ENCODE measurements at places on chromosomes 1 and 21.

DNA sequence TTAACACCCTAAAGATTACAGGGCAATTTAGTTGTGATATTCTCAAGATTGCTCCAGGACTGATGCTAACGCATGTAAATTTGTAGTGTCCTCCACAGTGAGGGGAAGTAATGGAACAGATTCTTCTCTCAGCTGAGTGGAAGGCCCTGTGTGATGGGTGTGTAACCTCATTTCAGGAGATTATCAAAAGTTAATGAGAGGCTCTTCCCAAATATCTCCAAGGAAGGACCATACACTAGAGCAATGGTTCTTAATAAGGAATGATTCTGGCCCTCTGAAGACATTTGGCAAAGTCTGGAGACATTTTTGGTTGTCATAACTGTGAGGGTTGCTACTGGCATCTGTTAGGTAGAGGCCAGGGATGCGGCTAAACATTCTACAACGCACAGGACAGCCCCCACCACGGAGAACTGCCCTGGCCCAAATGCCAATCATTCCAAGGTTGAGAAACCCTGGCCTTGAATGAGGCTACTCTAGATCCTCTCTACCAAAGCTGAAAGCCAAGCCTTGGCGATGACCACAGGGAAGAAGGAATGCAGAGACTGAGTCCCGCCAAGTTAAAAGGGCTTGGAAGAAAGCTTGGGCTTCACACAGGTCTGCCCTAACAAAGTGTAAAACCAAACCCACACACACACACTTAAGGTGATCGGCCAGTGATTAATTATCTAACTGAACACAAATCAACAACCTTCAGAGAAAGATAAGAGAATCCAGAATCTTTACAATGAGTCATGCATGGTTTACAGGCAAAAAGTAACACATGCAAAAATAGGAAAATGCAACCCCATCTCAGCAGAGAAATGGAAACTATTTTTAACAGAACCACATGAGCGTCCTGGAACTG, 135.8 kb downstream of the SYF2 start:
- no peak for DNase-seq

- peak; percentile 14 for DNase-seq
These were observed 77.2 kb upstream of the USH2A start for GRCh38 chr1:216500273-216500967.

DNA sequence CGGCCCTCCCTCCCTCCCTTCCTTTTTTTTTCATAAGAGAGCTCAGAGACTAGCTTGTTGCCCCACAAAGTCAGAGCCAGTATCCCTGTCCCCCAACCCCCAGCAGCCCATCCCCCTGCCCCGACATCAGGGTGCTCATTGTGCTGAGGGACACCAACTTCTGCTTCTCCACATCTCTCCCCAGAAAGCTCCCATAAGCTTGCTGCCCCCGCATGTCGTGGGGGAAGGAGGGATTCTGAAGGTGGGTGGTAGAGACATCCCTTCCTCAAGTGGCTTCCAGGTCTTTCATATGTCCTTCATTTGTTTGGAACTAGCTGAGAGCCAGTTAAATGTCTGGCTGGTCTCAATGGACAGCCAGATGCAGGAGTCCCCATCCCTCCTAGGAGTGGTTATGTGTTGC, 41.2 kb downstream of the RHBG start:
- no peak for DNase-seq

- peak; percentile 26 for DNase-seq
These were observed 12.8 kb upstream of the LMX1A start for GRCh38 chr1:165369255-165369848.

DNA sequence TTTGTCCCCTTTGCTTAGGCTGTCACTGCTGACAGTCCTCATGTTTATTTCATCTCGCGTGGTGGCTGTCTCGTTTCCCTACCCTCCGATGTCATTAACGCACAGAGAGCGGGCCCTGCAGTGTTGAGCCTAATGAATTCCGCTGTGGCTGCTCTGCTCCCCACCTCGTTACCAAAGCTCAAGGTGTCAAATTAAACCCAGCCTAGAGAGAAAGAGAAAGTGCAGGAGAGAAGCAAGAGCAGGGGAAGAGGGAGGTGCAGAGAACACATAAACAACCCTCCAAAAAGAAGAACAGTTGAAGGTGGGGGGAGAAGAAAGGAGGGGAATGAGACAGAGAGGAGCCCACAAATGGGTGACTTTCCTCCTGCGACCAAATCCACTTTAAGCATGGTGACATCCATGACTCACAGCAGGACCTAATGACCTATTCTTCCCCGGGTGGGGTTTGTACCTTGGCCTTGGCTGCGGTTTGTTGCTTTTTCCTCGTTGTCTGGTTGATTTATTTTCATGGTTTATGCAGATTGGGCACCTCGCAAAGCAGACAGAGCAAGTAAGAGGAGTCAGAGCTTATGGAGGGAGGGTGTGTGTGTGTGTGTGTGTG, 92.5 kb downstream of the PBX1 start:
- no peak for DNase-seq

DNA sequence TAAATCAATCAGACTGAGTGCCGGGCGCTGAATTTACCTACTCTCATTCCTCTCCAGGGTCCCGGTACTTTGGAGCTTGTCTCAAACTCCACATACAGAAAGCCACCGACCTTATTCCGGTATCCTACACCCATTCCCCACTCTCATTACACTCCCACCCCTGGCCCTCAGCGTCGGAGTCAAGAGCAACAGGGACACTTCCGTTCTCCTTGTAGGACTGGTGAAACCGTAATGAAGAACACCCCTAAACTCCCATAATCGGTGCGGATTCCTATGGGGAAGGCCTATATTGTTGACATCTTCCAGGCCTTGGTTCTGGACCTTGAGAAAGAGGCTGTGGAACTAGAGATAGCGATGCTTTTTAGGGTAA, 798 bp downstream of the ZBED6 start:
- no peak for DNase-seq

- no peak for DNase-seq
These were observed 10.1 kb downstream of the ATG4C start for GRCh38 chr1:62794053-62794452.

GRCh38 chr1:32291145-32291707, 657 bp upstream of the HDAC1 start:
- DNase-seq = no peak

- DNase-seq = no peak
These were observed 693 bp downstream of the SRSF10 start for GRCh38 chr1:23979387-23979880.

- DNase-seq = no peak
These were observed 37.1 kb downstream of the HSD3B2 start for GRCh38 chr1:119452091-119452490.

DNA sequence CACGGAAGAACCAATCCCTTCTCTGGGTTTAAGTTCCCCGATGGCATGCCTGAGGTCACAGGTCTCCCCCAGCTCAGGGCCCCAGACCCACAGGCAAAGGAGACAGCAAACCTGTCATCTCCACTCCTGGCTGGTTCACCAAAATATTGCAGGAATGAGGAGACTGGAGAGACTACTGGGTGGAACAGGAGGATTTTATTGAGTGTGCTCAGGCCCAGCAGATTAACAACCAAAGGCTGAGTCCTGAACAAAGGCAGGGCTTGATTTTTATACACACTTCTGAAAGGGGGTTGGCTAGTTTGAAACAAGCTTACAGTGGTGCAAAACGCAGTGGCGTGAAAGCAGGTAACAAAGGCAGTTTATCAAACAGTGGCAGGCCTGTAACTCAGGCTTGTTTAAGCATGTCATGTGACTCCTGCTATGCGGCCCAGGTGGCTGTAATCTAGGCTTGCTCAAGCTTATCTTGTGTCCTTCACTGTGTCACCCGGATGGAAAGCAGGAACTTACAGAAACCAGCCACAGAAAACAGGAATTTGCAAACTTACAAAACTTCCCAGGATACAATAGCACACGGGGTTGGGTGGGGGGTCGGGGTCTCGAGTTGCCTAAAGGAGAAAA, 27.4 kb upstream of the KCNJ15 start:
- no peak for DNase-seq

DNA sequence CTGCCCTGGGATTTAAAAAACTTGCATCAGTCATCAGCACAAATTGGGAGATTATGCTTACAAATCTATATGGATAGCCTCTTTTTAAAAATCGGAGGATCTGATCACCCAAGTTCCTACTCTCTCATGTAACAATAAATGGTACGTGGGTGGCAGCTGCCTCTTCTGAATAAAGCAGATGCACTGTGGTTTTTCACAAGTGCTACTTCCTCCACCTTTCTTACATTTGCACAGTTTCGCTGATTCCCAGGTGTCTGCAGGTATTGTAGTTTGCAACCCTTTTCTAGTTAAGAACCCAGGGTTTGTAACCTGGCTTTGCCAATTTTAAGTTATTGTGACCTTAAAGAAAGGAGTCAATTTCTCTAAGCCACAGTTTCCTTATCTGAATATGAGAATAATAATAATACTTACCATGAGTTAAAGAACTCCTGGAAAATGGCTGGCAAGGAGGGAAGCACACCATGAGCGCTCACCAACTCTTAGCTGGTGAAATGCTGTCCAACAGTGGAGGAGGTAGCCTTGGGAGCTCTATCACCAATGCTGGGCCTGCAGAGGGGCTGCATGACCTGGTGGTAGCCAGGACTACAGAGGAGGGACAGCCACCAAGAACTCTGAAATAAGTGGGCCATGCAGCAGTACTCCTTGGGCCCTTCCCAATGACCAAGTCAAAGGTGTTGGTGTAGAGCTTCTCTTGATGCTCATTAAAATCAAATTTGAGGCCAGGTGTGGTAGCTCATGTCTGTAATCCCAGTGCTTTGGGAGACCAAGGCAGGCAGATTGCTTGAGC, 30.2 kb upstream of the KCNA2 start:
- no peak for DNase-seq

DNA sequence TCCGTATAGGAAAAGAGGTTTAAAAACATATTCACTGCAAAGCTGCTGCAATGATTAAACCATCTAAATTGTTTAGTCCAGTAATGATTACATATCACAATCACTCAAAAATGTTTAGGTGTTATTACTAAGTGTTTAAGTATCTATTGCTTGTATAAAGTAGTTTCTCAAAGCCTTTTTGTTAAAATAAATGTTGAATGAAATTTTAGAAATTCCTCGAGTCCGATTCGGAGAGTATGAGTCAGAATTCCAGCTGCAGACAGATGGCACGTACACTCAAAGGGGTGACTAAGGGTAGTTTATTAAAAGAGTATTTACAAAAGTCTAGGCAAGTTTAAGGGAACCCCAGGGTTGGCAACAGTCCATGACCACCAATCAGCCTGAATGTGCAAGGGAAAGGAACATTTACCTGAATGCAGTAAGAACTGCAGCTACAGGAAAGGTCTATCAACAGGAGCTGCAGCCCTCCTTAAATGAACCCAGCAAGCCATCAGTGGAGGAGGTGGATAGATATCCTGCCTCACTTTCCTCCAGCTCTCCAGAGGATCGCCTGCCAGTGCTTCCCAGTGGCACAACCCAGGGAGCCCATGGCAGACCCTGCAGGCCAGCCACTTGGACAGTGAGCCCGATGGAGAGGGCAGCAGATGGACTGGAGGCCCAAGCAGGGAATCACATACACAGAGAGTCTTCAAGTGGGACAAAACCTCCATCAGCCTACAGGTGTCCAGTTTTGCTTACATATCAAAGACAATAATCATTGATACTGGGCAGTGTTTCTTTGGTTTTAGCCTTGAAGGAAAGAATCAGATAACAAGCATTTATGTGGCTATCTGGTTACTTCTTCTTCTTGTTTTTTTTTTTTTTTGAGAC, 92.1 kb upstream of the SLC44A3 start:
- peak; percentile 65 for DNase-seq

- no peak for DNase-seq
These were observed 45.2 kb downstream of the SLC37A1 start for GRCh38 chr21:42558846-42559245.

DNA sequence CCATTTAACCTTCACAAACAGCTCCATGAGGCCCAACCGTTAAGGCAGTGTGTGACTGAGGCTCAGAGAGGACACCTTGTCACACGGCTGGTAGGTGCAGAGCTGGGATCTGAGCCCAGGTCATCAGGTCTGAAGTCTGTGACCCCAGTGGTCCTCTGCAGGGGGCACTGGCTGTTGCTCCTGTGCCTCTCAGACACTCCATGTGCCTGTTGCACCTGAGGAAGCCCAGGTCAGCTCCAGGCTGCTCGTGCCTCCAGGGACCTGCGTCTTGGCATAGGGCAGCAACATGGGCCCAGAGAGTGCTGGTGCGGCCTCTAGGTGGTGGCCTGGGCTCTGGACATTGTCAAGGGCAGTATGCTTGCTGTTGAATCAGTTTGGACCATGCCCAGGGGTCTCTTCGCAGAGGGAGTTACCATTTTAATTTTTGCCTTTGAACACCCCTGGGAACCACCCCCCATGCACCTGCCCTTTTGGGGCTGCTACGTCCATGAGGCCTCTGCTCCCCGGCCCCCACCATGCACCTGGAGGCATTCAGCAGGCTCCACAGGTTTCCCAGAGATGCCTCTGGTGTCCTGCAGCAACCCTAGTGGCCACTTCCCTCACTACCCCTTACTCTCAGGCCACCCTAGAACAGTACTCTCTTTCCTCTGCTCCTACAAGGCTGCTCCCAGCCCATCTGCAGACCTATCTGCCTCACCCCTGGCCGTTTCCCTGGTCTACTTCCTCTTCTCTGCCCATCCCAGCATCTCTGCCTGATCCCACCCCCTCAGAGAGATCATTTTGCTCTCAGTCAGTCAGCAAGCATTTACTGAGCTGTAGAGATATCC, 25.2 kb upstream of the EPS8L3 start:
- no peak for DNase-seq

GRCh38 chr1:233020426-233020825, 70.0 kb downstream of the NTPCR start:
- DNase-seq = no peak

DNA sequence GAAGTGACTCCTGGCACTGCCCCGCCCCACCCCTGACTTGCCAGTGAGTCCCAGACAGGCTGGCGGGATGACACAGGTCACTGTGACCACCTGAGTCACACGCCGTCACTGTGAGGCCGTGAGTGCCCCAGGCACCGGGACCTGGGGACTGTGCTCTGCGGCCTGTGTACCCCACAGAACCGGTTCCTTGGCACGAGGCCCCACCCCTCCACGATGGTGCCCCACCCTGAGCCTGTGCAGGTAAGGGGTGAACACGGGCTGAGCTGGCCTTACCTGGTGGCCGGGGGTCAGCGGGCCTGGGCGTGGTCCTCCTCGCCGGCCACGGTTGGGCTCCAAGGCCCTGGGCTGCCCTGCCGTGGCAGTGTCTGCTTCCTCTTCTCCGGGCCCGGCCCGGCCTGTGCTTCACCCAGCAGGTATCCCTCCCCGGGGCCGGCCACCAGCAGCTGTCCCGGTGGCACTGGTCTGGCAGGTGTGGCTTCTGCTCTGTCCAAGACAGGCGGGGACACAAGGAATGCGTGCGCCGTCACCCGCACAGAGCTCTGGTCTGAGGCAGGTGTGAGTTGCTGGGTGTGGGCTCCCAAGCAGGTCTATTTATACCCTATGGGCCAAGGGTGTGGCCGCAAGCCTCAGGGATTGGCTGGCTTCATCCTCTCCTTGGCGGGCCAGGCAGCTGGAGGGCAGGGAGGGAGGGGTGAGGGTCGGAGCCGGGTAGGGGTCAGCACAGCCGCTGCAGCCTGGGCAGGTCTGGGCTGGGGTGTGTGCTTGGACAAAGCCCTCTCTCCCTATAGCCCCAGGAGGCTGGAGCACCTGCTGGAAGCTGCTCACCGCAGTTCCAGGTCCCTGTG, at the start of gene RNF223:
TSS of gene RNF223 (minus strand) at position 564 of the 845 bp plus-strand sequence. CDS start 1,740 bp downstream, outside the sequence.
- no peak for DNase-seq

GRCh38 chr1:173997791-173998190, 24.4 kb downstream of the RC3H1 start:
- DNase-seq = no peak
